WERI-Rb-1 (cell line): ENCODE measurements at places on chromosomes 6 and 20.

- DNase-seq = peak; percentile 58
Observed at GRCh38 chr6:14321992-14322772, 204.6 kb downstream of the CD83 start.

DNA sequence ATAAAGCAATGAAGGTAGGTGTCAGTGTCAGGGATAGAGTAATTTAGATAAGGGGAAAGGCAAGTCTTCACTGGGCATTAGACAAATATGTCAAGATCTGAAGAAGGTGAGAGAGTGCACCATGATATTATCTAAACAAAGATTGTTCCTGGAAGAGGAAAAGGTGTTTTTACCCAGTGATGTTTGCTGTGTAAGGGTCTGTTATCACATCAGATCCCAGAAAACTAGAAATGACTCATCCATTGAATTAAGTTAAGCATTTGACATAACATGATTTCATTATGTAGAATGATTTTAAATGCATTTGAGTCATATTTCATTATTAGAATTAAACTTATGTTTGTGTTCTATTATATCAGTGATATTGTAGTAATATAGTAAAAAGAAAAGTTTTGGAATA lies 1279.5 kb upstream of the CITED2 start:
- DNase-seq = no peak

GRCh38 chr20:51946586-51946985 lies 144.3 kb upstream of the SALL4 start:
- DNase-seq = no peak

DNA sequence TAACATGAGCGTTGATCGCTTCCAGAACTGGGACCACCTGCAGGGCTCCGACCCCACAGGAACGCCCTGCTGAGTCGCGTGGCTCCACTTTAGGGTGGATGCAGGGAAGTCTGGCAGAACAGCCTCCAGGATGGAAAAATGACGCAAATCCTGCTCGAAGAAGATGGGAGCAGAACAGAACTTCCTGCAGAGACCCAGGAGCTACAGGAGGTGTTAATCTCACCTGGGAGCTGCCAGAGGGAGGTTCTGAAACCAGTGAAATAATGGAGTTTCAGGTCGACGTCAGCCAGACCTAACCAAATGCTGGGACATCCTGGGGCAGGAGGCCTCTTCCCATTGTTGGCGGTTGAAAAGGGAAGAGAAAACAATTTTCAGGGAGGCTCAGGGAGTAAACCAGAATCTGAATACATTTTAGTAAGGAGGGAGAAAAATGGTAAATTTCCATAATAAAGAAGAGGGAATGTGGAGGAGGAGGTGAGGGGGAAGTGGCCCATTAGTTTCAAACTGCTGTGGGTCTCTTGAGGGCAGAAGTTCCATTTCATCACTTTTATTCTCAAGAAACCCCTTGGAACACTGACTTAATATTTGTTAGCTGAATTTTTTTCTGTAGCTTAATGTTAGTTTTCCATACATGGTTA lies 558.4 kb upstream of the CDH4 start:
- DNase-seq = no peak

DNA sequence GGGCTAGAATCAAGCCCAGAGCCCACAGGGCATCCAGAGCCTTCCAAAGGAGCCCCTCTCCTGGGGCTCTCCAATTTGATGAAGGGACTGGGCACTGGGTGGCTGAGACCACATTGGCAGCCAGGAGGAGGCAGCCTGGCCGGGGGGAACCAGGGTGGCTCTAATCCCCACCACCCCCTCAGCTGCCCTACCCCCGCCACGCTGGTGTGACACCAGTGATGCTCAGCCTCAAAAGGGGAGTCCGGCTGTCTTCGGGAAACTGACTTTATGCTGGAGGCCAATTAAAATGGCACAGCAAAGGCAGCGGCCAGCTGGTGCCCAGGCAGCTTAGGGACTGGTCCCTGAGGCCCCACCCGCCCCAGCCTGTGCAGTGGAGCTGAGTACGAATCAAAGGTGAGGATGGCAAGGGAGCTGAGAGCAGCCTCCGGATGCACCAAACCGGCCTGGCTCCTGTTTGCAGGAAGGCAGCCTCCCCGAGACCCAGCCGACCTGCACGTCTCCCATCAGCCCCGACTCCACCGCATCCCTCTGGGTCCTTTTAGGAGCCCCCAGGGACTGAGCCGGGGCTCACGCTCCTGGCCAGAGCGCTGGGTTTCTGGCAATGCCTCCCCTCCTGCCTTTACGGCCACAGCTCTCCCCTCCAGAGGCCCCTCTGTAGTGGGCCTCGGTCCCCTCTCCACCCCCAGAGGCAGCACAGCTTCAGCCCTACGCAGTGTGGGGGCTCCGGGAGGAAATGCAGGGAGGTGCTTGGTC lies 28.5 kb downstream of the CHRNA4 start:
- DNase-seq = no peak

- no peak for DNase-seq
Observed at GRCh38 chr6:79119217-79119616, 41.2 kb upstream of the PHIP start.

DNA sequence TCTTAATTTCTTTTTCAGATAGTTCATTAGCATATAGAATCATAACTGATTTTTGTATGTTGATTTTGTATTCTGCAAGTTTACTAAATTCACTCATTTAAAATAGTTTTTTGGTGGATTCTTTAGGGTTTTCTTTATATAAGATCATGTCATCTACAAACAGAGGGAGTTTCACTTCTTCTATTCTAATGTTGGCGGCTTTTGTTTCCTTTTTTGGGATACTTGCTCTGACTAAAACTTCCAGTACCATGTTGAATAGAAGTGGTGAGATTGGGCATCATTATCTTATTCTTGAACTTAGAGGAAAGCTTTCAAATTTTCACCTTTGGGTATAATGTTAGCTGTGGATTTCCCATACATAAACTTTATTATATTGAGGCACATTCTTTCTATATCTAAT lies 296.9 kb downstream of the BCKDHB start:
- DNase-seq = no peak

- DNase-seq = no peak
Observed at GRCh38 chr20:4603724-4604123, 118.0 kb upstream of the PRND start.

DNA sequence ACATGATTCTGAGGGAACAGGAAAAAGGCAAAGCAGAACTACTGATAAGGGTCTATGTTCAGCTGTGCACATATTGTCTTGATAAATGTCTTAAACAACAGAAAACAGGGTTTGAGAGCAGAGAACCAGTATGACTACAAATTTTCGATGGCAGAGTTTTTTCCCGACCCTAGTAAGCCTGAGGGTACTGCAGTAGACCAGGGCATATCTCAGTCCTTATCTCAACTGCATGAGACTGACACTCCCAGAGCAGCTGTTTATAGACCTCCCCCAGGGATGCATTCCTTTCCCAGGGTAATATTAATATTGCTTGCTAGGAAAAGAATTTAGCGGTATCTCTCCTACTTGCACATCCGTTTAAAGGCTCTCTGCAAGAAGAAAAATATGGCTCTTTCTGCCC lies 1176.8 kb upstream of the ADGRB3 start:
- no peak for DNase-seq

- no peak for DNase-seq
Observed at GRCh38 chr6:157046776-157047175, 269.6 kb downstream of the ARID1B start.
